ENCODE measurements at places on chromosomes 3 and 15. TPM values are rescaled to one million over a fixed set of nuclear protein-coding genes. Genes with fewer than 3 reads are reported as not detected.

MBD4 gene
- 22.3 TPM for total RNA-seq

ARGFX gene
- total RNA-seq = not detected

RBPMS2 gene
- total RNA-seq = 10.6 TPM

FAM3D gene
- total RNA-seq = not detected

TRPM1 gene
- total RNA-seq = not detected

SMAD6 gene
- 2.7 TPM for total RNA-seq

IL17RB gene
- 0.16 TPM for total RNA-seq

PSTPIP1 gene
- not detected for total RNA-seq

MCTP2 gene
- total RNA-seq = 4.5 TPM

TPRG1 gene
- total RNA-seq = 1.1 TPM

LINGO1 gene
- total RNA-seq = 4.5 TPM

SAMMSON gene
- total RNA-seq = not detected

GOLGA8M gene
- 1.5 TPM for total RNA-seq

TUSC7 gene
- total RNA-seq = not detected

ABHD10 gene
- total RNA-seq = 28.6 TPM

ZBED2 gene
- total RNA-seq = 1.0 TPM

C2CD4A gene
- not detected for total RNA-seq

RNF123 gene
- total RNA-seq = 40.9 TPM

LMOD3 gene
- total RNA-seq = not detected

THPO gene
- 0.46 TPM for total RNA-seq

ALDH1A3 gene
- 0.55 TPM for total RNA-seq

WDR93 gene
- total RNA-seq = not detected

GNAT1 gene
- not detected for total RNA-seq

PPP1R14D gene
- total RNA-seq = not detected

NPAP1 gene
- not detected for total RNA-seq

MKRN3 gene
- not detected for total RNA-seq

HES1 gene
- 44.6 TPM for total RNA-seq

UACA gene
- 200 TPM for total RNA-seq

B3GALNT1 gene
- total RNA-seq = 12.8 TPM

TMCO5A gene
- not detected for total RNA-seq

LDHAL6B gene
- total RNA-seq = not detected

GOLGA8T gene
- 0.32 TPM for total RNA-seq

QARS1 gene
- 231 TPM for total RNA-seq

HOMER2 gene
- 12.2 TPM for total RNA-seq

FSIP1 gene
- total RNA-seq = 0.84 TPM

ARHGEF26 gene
- 1.7 TPM for total RNA-seq

PDCD6IP gene
- 203 TPM for total RNA-seq

SLC9C1 gene
- total RNA-seq = not detected

RAB6B gene
- 60.5 TPM for total RNA-seq

MAGEL2 gene
- total RNA-seq = 8.6 TPM

NDUFB4 gene
- 109 TPM for total RNA-seq

CCR8 gene
- not detected for total RNA-seq

TNIK gene
- total RNA-seq = 68.6 TPM

C3orf22 gene
- not detected for total RNA-seq

PLIN1 gene
- total RNA-seq = not detected

EPB42 gene
- total RNA-seq = not detected

LRRC31 gene
- not detected for total RNA-seq

CELF6 gene
- total RNA-seq = not detected

GPR156 gene
- total RNA-seq = 0.39 TPM

IGSF10 gene
- 0.84 TPM for total RNA-seq

EBLN2 gene
- total RNA-seq = 3.1 TPM

SAMD7 gene
- not detected for total RNA-seq

WDR72 gene
- total RNA-seq = 0.14 TPM

ADGRG7 gene
- total RNA-seq = not detected

DPPA2 gene
- total RNA-seq = 0.48 TPM

PLA2G4E gene
- not detected for total RNA-seq

ROBO2 gene
- total RNA-seq = 1.5 TPM

CACNA2D3 gene
- 0.34 TPM for total RNA-seq

FAM81A gene
- total RNA-seq = 0.94 TPM

Measured in astrocyte (in vitro differentiated cells and primary cell).